Activated CD4-positive, alpha-beta memory T cell treated with anti-CD3 and anti-CD28 coated beads for 36 hours (primary cell): ENCODE measurements at places on chromosomes 5 and 9. TPM values are rescaled to one million over a fixed set of nuclear protein-coding genes. Genes with fewer than 3 reads are reported as not detected.

Gene TMEM252
- total RNA-seq, result not detected

Gene JAKMIP2
- 0.99 TPM for total RNA-seq

Gene DAB2IP
- not detected for total RNA-seq

Gene TEX48
- 1.2 TPM for total RNA-seq

Gene SLC36A2
- not detected for total RNA-seq
